ENCODE measurements at places on chromosomes 4 and X. TPM values are rescaled to one million over a fixed set of nuclear protein-coding genes. Genes with fewer than 3 reads are reported as not detected.

The IL3RA gene
- polyA plus RNA-seq: 15.6 TPM

DNA sequence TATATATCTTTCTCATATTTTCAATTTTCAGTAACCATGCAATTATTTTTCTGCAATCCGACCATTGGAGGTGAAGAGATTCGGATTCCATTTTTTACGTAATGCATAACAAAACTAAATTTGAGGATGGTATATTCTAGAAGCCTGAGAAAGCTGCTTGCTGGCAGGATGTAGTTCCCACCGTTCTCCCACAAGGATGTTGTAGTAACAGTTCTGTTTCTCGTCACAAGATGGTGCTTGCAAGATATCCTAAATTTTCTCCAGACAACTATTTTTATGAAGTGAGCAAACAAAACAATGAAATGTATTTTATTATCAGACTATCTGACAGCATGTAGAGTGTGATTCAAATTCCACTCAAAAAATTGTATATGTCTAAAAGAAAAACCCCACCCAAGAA lies 10.7 kb downstream of the PWWP3B start:
- peaks cover 5% of the 10 kb centered on the region for H3K27me3 ChIP-seq
- DNase-seq: no peak
- H3K4me3 ChIP-seq: no peak overlapping the region
- H3K27ac ChIP-seq: no peak overlapping the region

- peak overlapping the region; percentile 91 for H3K4me3 ChIP-seq
- H3K27ac ChIP-seq: peak overlapping the region; percentile 95
- DNase-seq: peak; percentile 65
- H3K4me1 ChIP-seq: peaks cover 13% of the 10 kb centered on the region
Measured at GRCh38 chr4:101348995-101349800, 1.9 kb upstream of the PPP3CA start.

GRCh38 chr4:110106931-110107296 lies 91.5 kb downstream of the ELOVL6 start:
- no peaks in the 10 kb centered on the region for H3K36me3 ChIP-seq
- no peak overlapping the region for H3K4me3 ChIP-seq
- no peak overlapping the region for H3K27ac ChIP-seq
- H3K27me3 ChIP-seq: no peaks in the 10 kb centered on the region
- H3K4me1 ChIP-seq: no peaks in the 10 kb centered on the region

DNA sequence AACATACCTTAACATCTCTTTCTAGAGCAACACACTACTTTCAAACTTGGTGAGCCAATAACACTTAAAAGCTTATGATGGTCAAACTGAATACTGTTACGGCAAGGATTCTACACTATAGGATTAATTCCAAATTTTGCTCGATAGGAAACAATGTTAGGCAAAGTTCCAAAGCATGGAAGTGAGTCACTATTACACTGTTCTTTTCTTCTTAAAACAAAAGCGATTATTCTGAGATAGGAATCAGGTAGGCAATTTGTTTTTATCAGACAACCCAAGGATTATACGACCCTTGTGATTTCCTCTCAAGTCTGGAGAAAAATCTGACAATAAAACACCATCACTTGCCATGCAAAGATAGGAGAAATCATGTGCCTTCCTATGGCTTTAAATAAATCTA lies 81.5 kb downstream of the HUWE1 start:
- DNase-seq: no peak
- H3K27me3 ChIP-seq: peaks cover 7% of the 10 kb centered on the region
- H3K4me3 ChIP-seq: no peak overlapping the region
- no peaks in the 10 kb centered on the region for H3K4me1 ChIP-seq
- H3K36me3 ChIP-seq: peaks cover 7% of the 10 kb centered on the region

DNA sequence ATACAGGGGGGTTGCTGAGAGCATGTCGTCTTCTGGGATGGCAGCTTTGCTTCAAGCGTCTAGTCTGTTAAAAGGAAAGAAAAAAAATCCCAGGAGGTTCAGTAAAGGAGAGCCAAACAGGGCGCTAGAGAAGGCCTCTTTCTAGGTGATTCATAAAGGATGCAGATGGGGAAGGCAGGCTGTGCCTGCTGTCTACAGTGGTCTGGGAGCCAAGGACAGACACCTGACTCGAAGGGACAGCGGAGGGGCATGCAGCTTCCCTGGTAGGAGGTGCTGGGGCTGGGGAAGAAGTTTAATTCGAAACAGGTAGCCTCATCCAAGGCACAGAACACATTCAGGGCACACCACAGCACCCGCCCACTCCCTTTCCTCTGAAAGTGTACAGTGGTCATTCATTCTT lies 19.9 kb downstream of the BCOR start:
- no peak for DNase-seq

DNA sequence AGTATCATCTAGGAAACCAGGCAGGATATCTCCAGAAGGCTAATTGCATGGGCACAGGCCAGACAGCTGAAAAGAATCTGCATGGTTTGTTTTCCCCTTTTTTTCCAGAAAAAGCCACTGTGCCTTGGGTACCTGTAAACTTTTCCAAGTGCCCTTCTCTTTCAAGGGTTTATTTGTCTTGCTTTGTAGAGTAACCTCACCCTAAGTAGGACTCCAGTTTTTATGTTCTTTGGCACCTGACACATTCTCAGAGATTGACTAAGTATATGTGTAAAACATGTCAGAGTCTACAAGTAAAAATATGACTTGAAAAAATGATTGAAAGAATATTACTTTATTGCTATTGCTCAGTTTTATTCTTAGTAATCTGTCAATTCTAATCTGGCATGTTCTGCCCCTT lies 70.7 kb upstream of the TEX13C start:
- H3K4me3 ChIP-seq: no peak overlapping the region
- no peak for DNase-seq
- H3K27ac ChIP-seq: no peak overlapping the region
- no peaks in the 10 kb centered on the region for H3K36me3 ChIP-seq

DNA sequence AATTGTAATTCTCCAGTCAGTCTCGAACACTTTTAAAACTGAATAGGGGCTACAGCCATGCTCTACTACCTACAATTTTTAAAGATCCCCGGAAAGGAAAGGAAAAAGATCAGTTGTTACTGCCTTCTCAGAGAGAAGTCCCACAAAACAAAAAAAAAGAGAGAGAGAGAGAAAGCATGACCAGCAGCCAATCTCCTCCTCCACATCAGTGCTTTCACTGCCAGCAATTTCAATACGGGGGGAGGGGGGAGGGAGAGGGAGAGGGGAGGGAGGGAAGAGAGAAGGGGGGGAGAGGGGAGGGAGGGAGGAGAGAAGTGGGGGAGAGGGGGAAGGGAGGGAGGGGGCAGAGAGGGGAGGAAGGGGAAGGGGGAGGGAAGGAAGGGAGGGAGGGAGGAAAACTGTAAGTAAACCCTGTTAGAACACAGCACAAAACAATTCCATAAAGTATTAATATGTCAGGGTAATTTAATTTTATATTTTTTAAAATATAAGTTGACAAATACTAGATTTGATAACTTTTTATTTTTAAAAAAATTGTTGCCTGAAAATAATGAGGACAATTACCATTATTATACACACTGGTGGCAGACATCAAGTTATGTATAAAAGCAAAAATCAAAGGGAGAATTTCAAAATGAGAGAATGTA lies 108.0 kb downstream of the LRBA start:
- H3K4me3 ChIP-seq: no peak overlapping the region
- H3K27ac ChIP-seq: no peak overlapping the region
- H3K36me3 ChIP-seq: no peaks in the 10 kb centered on the region
- H3K4me1 ChIP-seq: no peaks in the 10 kb centered on the region
- no peak for DNase-seq
- H3K27me3 ChIP-seq: no peaks in the 10 kb centered on the region

DNA sequence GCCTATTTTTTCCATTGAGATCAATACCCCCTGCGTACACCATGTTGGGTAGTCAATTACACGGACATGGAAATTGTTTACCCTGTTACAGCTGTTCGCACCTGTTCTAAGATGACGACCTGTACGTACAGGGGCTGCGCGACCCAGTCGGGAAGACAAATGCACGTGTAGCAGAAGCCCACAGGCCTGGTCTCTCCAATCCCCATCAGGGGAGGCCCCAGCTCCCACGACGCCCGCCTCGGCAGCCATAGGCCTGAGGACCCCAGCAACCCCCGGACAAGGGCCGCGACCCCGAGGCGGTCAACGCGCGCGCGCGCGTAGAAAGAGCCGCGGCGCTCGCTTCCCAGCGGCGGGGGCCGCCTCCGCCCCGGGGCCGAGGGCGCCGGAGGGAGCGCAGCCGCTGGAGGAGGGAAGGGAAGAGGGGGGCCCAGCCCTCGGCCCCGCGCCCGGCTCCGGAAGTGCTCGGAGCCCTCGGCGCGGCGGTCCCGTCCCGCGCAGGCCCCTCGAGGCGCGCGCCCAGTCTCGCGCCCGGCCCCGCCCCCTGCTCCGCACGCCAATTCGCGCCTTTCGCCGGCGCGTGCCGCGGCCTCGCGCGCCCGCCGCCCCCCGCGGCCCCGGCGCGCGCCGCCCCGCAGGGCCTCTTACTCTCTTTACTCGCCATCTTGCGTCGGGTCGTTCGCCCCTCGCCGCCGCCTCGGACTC lies 618 bp downstream of the RBBP7 start:
- peaks cover 16% of the 10 kb centered on the region for H3K4me1 ChIP-seq
- H3K27me3 ChIP-seq: peaks cover 65% of the 10 kb centered on the region
- H3K27ac ChIP-seq: peak overlapping the region; percentile 97
- no peaks in the 10 kb centered on the region for H3K36me3 ChIP-seq
- DNase-seq: no peak
- peak overlapping the region; percentile 81 for H3K4me3 ChIP-seq

Measured in spinal cord (tissue), 10 donors.